ENCODE measurements at places on chromosomes 2 and 18.

GRCh38 chr2:241853651-241854341, 4.9 kb downstream of the PDCD1 start:
- DNase-seq, result no peak

- no peak for DNase-seq
Measured at GRCh38 chr2:7835693-7836680, 845.9 kb upstream of the ID2 start.

DNA sequence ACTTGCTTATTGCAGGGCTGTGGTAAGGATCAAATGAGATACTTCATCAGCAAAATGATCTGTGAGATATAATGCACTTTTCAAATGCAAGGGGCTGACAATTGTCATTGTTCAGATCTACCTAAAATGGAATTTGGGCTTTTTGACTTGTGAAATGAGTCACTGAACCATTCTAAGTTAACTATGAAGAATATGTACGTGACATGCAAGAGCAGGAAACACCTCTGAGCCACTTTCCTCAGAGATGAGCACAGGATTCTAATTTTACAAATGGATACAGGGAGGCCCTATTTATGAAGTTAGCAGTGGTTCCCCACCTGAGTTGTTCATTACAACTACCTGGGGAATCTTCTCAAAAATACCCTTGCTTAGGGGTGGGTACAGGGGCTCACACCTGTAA, 26.7 kb downstream of the CTLA4 start:
- no peak for DNase-seq

DNA sequence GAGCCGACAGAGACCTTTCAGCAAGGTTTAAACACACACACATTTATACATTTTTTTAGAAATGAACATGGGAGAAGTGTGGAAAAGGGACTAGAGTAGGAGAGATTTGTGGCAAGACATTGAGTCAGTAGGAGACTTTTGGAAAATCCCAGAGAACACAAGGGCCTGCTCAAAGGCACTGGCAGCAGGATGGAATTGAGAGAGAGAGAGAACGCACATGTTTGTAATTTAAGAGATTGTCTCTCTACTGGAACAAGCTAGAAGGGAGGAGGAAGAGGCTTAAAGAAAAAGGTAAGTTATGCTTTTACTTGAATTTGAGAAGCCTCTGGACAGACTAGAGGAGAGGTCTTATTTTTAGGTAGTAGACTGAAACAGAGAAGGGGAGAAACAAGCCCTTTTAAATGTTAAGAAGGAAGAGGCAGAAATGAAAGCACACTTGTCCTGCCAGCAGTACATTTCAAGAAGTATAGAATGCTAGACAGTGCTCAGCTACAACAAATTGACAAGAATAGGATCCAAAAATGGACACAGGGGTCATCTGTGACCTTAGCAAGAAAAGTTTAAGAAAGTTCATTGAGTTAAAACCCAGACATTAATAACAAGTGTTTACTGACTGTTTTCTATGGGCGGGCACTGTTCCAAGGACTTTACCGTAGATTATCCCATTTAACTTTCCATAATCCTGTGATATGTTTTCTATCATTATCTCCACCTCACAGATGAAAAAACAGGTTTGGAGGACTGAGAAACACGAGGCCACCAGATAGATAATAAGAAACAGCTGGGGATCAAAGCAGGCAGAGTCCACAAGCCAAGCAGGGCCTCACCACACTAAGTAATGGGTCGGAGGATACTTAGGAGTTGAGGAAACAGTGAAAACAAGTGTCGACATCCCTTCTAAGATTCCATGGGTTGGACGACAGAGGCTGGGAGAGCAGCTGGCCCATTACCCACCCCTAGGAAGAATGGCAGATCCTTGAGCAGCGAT, 306.5 kb upstream of the NRP2 start:
- no peak for DNase-seq

DNA sequence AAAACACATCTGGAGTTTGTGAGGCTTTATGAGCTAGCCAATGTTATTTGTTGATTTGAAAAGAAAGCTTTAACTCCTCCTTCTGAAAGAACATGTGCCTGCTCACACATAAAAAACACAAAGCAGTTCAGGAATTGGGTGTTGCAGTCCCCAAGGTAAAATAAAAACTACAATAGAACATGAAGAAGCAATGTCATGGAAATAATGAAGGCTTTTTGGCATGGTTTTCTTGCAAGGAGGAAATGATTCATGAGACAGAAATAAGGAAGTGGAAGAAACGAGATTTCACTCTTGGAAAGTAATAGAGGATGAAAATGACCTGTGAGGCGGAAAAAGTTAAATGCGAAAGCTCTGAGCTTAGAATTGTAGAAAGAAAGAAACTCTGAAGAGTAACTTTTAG, 81.1 kb downstream of the TRIB2 start:
- no peak for DNase-seq

DNA sequence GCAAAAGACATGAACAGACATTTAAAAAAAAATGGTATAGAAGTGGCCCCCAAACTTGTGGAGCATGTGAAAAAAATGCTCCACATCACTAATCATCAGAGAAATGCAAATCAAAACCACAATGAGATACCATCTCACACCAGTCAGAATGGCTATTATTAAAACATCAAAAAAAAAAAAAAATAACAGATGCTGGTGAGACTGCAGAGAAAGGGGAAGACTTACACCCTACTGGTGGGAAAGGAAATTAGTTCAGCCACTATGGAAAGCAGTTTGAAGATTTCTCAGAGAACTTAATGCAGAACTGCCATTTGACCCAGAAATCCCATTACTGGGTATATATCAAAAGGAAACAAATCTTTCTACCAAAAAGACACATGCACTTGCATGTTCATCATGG, 164.8 kb downstream of the RIT2 start:
- no peak for DNase-seq

GRCh38 chr2:170345607-170346006, 167.7 kb downstream of the MYO3B start:
- no peak for DNase-seq

DNA sequence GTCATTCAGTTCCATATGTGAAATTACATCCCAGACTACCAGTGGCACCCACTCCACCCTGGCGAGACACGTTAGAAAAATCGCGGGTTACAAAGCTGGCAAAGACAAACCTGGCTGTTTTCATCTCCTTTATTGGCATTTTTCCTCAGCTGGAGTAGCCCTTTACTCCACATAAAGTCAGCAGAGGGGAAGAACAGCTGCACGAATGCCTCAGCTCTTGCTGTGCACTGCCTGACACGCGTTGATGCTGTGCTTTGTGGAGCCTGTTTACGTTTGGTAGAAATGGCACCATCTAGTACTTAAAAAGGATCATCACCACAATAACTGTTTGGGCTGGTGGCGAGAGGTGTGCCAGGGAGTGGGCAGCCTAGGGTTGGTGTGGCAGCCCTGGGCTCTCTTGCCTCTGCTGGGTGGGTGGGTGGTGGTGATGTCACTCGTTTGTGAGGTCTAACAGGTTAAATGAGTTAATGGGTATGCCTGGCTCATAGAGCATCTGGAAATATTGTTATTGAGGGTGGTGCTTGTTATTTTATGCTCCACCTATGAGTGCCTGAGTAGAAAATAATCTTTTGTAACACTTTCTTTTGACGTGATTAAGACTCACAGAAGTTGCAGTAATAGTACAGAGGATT, 16.4 kb downstream of the FARP2 start:
- no peak for DNase-seq

DNA sequence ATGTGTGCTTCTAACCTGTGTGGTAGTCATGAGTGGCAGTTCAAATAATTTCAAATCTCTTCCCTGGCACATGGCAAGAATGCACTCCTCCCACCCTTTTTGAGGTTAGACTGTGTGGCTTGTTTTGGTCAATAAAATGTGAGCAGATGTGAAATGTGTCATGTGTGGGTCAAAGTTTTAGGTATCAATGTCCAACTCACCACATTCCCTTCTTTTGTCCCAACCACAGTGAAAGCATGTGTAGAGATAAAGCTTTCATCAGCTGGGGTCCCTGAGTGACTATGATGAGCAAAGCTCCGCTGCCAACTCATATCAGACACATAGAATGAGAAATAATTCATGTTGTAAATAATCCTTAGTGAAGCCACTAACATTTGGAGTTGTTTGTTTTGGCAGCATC, 118.2 kb downstream of the PAX3 start:
- no peak for DNase-seq

DNA sequence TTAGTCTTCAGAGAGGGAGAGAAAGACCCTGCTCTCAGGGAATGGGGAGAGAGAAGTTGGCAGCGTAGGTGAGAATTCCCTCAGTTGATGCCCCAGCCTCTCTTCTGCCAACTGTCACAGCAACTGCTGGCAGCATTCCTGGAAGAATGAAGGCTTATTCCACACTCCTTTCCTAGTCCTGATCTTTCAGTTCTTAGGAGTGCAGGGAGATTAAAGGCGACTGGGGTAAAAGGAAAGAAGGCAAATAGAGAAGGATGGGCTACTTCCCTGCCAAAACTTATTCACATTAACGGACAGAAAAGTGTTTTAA, 65.9 kb upstream of the ACAA2 start:
- no peak for DNase-seq

DNA sequence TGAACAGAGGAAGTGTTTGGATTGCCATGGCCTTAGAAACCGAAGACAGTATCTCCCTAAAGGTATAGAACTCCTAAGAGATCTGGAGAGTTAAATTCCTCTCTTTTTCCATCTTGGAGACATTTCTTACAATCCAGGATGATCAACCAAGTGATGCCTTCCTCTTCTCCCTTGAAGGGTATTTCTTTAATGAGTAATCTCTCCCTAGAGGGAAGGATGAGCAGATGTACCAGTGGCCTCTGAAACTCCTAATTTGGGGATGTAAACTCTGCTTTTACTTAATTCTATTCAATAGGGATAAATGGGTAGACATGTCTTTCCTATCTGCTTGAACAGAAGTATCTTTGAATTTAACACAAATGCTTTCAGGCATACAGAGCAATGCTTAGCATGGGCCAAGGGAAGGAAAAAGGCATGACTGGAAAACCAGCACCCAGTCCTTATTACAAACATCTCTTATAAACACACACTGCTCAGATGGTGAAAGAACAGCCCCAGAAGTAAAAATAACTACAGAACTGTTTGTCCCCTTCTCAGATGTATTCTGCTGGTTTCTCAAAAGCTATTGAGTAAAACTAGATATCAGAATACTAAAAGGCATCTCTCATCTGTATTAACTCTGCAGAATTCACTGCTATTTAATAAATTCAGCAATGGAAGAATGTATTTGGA, 4.7 kb upstream of the THNSL2 start:
- DNase-seq, result no peak

DNA sequence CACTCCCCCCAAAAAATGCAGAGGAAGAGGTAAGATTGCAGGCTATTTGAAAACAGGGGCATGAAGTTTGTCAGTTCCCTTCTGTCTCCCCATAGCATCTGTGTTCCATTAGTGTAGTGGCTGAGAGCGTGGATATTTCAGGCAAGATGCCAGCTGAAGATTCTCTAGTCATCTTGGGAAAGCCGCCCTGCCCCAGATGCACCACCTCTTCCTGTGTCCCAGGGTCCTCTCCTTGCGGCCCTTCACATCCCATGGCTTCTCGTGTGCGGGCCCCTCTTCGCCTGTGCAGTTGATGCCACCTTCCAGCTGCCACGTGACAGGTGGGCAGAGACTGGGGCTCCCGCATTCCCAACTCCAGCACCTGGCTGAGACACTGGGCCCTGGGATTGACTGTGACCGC, 16.1 kb downstream of the TMEM127 start:
- DNase-seq, result no peak

GRCh38 chr2:129396980-129397599, 582.4 kb upstream of the RAB6C start:
- no peak for DNase-seq

DNA sequence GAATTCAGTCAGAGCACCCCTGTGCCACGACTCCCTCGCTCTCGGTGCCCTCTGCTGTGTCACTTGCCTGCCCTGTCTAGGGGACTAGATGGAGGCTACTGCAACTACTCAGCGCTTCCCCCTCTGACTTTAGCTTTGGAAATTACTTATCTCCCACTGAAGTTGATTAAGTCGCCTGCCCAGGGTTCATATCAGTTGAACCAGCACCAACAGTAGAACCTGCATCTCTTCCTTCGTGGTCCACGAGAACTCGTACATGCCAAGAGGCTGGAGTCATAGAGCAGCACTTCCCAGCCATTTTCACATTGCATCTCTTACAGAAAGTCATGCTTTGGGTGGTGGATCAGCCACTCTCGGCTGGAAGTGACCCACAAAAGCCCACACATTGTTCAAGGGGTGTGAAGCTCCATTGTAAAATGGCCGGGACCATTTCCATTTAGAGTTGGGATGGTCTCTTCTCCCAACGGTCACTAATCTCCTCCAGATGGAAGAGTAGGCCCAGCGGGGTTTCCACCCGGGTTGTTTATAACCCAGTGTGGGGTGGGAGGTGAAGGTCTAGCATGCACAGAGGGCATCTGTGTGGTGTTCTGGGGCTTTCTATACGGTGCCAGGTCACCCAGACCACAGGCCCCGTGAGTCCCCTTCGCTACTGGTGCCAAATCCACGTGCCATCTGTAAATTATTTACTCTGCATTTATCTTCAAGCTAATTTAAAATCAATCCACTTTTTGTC, 38.0 kb downstream of the STEAP3 start:
- no peak for DNase-seq

GRCh38 chr2:184304006-184304405, 294.3 kb upstream of the ZNF804A start:
- no peak for DNase-seq

DNA sequence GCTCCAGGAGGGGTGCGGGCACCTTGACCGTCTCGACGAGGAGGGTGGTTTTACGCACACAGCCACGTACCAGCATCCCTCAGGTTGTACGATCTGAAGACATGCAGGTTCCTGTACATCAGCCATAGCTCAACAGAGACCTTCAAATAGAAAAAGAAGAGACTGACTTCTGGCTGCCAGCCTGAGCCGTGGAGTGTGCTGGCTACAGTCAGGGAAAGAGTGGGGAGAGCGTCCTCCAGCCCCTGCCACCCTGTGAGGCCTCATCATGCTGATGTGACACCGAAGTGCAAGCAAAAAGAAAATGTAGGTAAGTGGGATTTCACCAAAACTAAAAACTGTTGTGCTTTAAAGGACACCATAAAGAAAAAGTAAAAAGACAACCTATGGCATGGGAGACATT, 47.0 kb downstream of the ADI1 start:
- DNase-seq, result no peak

DNA sequence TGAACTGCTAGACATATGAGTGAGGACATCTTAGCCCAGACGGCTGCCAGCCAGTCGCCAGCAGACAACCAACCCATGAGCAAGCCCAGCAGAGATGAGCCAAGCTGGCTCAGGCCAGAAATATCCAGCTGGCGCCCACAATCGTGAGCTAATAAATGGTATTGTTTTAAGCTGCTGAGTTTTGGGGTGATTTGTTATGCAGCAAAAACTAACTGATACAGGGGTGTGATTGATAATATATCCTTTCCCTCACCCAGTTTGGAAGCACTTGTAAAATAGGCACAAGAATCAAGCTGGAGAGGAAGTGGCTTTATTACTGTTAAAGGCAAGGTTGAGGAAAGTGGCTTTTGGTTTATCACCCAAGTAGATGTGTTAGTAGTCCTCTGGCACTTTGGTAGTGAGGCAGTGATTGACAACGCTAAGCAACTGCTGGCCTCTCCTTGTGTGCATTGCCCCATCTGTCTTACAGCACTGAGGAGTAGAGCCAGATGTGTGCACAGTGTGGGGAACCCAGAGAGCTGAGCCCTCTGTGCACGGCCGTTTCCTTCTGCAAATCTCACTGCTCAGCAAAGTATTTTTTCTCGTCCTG, 110.1 kb downstream of the MYO1B start:
- no peak for DNase-seq

Measured in stimulated activated CD8-positive, alpha-beta memory T cell treated with anti-CD3 and anti-CD28 coated beads, Interleukin-2, amount 100 ng/mL, for 1 hour (primary cell).